ENCODE measurements at places on chromosomes 5 and 9. TPM values are rescaled to one million over a fixed set of nuclear protein-coding genes. Genes with fewer than 3 reads are reported as not detected.
A peak's percentile ranks its signal among the peaks of the same experiment; 100 is the strongest.

Gene SLC22A4
- total RNA-seq: 0.20 TPM

Gene SYNPO
- 51.7 TPM for total RNA-seq

Gene FAM169A
- total RNA-seq: 3.4 TPM

Gene PCDHGA8
- 0.35 TPM for total RNA-seq

Gene HSPA5
- total RNA-seq: 251 TPM

Gene TMEM250
- total RNA-seq: 18.2 TPM

Gene TAF11L5
- not detected for total RNA-seq

Gene OR1J2
- not detected for total RNA-seq

Gene GRXCR2
- total RNA-seq: not detected

Gene DAB2
- total RNA-seq: 7.6 TPM

DNA sequence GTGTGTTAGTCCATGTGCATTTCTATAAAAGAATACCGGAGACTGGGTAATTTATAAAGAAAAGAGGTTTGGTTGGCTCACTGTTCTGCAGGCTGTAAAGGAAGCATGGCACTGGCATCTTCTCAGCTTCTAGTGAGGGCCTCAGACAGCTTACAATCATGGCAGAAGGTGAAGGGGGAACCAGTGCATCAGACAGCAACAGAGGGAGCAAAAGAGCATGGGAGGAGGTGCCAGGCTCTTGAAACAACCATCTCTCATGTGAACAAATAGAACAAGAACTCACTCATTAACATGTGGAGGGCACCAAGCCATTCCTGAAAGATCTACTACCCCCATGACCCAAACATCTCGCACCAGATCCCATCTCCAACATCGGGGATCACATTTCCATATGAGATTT lies 89.2 kb upstream of the IL33 start:
- DNase-seq: no peak

DNA sequence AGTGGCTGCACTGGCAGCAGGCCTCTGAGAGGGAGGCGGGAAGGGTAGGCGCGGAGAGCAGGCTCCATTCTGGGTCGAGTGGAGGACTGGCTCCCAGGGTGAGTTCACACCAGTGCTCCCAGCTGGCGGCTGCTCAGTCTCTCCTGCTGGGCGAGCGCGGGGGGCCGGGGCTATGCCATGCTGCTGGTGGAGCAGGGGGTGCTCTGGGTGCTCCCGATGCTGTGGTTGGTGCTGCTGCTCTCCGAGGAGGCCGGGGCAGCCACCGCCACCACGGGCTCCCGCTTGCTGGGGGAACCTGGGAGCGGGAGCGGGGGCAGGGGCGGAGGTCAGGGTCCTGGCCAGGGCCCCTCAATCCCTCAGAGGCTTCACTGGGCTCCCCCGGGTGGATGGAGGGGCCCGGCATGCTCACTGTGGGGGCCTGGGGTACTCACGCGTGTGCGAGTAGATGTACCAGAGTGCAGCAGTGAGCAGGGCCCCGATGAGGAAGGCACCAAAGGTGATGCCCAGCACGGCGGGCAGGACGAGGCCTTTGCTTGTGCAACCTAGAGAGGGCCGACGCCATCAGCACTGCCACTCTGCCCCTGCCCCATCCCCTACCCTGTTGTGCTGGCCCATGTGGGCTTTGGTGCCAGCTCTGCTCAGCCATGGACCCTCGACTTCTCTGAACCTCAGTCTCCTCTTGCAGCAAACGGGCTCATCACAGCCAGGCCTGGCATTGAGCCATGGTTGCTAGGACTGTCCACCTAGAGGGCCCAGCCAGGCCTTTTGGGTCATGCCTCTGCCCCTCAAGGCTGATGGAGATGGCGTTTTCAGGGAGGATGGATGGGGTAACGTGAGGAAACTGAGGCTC lies 13.1 kb downstream of the FPGS start:
- no peak for DNase-seq

DNA sequence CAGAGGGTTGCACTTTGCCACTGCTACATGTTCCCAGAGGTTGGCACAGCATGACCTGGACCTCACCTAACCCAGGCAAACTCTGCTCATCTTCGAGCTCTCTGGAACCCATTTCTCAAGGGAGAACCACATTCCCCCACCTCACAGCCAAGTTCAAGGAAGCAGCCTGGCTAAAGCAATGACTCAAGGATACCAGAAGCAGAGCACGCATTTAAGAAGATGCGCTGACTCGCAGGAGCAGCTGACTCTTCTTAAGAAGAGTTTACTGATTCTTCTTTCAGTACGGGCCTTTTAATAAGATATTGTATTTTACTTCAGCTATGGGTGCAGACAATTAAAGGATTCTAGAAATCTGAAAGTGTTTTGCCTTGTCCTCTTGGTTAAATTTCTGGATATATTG lies 4.1 kb upstream of the SEMA5A start:
- no peak for DNase-seq

DNA sequence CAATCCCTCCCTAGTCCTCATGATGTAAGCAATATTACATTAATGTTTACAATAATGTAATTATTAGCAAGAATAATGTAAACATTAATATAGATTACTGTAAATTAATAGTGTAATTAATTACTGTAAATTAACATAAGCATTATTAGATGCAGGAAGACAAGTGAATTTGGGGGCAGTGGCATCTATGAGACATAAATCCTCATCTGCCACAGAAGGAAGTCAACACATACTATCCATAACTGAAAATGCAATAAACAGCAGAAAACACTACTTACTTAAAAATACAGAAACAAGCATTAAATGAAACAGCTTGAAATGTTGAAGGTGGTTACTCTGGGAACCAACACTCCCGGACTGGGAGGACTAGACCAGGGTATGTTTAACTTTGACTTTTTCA lies 685 bp upstream of the NIPSNAP3A start:
- no peak for DNase-seq

DNA sequence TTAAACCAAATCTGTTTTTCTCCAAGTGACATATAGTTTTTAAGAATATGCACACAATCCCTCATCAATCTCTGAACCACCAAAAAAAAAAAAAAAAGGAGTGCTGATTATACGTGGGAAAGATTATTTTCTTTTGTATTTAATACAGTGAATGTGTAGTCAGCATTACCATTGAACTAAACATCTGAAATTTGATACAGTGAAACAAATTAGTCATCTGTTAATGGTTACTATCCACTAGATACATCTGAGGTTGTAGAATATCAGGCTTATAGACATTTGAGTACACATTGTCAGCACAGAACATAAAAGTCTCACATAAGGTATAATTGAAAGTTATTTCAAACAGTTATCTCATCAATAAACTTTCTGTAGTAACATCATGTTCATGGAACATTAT lies 87.0 kb downstream of the SLF1 start:
- no peak for DNase-seq

DNA sequence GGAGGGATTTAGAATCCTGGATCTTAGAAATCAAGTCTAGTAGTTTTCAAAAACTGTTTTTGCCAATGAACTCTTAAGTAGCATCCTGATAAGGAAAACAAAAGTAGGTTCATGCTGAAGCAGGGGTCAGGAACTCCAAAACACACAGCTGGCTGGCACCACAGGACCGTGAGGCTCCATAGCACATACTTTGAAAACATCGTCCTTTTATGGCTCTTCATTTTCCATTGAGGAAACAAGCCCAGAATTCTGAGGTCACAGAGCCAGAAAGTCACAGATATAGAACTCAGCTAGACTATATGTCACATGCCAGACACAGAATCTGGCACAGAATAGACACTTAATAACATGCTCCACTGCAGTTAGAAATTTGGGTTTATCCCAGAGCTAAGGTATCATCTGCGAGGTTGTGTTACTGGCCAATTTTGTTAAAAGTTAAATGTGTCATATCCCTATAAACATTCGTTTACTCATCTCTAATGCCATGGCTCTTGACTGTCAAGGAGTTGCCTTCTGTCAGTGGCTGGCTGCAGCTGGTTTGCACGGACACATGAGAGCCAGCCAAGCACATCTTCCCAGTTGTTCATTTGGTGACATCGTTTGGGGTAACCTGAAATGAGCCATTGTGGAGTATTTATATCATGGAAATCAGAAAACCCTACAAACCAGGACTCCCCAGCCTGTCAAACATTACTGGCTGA lies 58.8 kb downstream of the FAM78A start:
- DNase-seq: no peak

- no peak for DNase-seq
Observed at GRCh38 chr5:73328640-73329039, 119.9 kb downstream of the FOXD1 start.

GRCh38 chr9:9612755-9613154 lies 1000.0 kb downstream of the PTPRD start:
- no peak for DNase-seq

GRCh38 chr9:95939472-95939871 lies 64.0 kb downstream of the ERCC6L2 start:
- DNase-seq: no peak

GRCh38 chr5:27854243-27854852 lies 816.0 kb upstream of the CDH9 start:
- no peak for DNase-seq

GRCh38 chr9:131530920-131531832 lies at the start of gene UCK1:
UCK1 (minus strand) TSS chr9:131531263; CDS start chr9:131531174, 89 bp downstream.
- DNase-seq: peak; percentile 80

GRCh38 chr5:132016721-132017250 lies 5.3 kb upstream of the ACSL6 start:
- no peak for DNase-seq

DNA sequence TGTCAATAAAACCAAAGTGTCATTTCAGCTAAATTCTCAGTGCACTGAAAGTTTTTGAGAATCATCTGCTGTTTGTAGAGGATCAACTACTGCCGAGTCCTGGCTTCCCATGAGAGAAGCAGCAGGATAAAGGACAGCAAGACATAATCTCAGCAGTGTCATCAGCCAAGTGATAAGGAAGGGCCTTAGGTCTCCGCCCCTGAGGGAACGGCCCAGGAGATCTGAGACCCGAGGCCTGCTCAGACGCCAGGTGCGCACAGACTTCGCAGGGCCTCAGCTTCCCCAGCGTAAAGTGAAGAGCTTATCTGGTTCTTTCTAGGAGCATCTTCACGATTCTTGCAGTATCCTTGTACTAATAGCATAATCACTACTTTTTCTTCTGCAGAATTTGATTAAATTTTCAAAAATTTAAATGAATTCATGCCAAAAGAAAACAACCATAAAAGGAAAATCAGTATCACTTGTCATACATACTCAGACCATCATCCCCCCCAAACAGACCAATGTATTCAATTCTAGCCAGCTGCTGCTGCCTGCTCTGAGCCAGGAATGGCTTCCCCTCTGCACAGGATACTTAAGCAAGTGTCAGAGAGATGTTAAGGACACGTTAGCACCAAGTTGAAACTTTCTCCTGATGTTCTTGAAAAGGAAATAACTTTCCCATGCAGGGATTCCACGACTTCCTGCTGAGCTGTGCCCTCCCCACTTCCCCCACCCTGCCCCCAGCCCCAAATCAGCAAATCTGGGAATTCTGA lies 2.2 kb downstream of the GFPT2 start:
- no peak for DNase-seq

DNA sequence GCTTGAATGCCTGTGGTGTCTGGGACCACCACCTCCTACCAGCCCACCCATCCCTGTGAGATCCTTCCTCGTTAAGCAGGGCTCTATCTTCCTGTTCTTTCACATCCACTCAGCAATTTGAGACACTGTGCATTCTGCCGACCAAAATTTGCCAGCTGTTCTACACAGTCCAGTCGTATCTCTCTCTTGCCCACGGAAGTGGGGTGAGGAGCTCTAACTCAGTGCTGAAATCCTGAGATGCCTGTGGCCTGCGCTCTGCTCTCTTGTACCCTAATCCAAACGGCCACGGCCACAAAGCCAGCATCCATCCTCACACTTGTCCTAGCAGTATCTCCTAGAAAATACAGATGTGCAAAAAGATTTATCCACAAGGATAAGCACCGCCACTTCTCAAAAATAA lies 97.9 kb downstream of the MVB12B start:
- DNase-seq: no peak

DNA sequence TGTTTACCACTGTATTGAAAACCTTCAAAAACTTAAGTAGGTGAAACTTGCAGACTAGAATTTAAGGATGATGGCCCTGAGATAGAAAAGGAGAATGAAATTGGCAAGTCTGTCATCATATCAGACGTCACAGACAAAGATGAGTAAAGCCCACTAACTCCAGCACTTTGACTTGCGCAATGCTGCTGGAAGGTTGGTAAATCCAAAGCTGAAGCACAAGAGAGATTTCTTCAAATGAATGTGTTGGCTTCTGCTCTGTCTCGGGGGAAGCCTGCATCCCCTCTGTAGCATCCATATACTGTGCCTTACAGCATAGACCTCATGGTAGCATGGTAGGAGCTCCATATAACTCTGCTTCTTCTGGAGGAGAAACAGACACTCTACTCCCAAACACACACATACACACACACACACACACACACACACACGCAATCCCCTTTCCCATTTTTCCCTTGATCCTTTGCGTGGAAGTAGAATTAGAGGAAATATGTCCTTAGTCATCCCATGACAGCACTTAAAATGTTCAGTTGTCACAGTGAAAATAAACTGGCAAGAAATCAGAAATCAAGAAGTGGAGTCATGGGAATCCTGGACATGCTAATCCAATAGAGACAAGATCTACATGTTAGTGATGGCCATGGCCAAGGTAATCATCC lies 241.5 kb downstream of the NR3C1 start:
- DNase-seq: no peak

DNA sequence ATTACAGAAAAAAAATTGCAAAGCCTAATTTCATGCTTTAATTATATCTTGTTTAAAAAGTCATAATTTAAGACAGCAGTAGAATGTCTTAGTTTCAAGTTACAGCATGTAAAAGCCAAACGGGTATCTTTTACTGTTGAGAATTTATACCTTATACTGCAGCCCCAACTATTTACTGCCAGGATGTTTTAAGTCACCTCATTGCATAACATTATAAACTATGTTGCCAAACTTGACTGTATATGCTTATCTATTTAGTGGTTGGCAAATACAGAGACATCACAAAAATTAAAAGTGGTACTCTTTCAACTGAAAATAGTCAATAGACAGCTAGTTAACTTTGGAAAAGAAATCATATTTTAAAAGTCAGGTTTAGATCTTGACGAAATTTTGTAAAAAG lies 119.5 kb downstream of the EDIL3 start:
- DNase-seq: no peak

DNA sequence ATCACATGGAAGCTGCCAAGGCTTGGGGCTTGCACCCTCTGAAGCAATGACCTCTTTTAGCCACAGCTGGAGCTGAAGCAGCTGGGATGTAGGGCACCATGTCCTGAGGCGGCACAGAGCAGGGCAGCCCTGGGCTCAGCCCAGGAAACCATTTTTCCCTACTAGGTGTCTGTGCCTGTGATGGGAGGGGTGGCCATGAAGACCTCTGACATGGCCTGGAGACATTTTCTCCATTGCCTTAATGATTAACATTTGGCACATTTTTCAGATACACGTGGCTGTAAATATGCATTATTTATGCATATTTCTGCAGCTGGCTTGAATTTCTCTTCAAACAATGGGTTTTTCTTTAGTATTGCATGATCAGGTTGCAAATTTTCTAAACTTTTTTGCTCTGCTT lies 81.7 kb downstream of the OSMR start:
- no peak for DNase-seq
